Iris pigment epithelial cell (primary cell): ENCODE measurements at places on chromosomes 3 and 15.

GRCh38 chr3:170100944-170101343 is 63.1 kb downstream of the GPR160 start:
- DNase-seq: no peak

- DNase-seq: peak; percentile 71
Measured at GRCh38 chr3:177294221-177294620, 96.9 kb upstream of the TBL1XR1 start.

GRCh38 chr3:155321418-155321817 is 27.9 kb upstream of the STRIT1 start:
- DNase-seq: no peak

- DNase-seq: no peak
Measured at GRCh38 chr15:62209821-62210220, 44.7 kb upstream of the C2CD4B start.

DNA sequence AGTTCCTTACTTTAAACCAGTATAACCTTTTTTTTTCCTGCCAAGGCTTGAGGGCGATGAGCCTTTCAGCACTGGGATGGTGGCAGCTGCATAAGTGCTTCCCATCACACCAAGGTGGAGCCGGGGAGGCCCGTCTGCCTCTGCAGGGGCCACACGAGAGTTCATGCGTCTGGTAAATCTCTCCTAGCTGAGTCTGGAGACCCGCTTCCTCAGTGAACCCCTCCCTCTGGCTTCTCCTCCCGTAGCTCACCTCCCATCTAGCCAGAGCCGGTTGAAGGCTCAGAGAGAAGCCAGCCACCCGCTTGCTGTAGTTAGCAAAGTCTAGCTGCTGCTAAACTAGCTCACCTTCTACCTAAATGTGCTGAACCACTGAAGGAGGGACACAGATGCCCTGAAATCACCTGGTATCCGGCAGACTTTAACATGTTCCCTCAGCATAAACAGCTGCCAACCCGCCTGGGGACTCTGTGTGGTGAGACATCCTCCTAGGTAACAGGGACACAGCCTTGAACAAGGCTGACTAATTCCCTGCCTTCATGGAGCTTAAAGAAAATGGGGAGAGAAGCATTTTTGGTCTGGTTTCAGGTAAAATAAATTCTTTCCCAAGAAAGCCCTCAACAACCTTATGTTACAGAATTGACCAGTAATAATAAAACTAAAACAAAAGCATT is 42.9 kb downstream of the RLBP1 start:
- no peak for DNase-seq

DNA sequence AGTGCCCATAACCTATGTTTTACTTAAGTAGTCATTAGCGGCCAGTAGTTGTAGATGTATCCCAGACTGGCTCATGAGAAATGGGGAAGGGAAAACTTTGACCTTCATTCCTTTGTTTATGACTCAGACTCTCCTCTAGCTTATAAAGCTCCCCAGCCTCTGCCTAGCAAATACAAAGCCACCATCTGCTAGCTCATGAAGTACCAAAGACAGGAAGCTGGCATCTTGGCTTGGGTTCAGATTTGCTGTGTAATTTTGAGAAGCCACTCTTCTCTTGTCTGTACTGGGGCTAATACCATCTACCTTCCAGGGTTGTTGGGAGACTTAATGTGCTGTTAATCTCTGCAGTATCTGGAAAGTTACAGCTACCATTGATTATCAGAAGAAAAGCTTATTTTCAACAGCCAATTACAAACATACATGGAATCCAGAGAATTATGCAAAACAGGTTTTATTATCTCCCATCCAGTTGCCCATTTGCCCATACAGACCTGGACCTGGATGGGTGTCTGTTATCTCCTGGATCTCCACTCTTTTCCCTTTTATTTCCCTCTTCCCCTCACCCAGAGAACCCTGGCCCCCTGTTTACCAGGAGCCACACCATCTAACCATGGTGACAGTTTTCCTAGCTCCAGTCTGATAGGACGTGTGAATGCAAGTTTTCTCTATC is 153.8 kb downstream of the SEMA6D start:
- DNase-seq: peak; percentile 55

DNA sequence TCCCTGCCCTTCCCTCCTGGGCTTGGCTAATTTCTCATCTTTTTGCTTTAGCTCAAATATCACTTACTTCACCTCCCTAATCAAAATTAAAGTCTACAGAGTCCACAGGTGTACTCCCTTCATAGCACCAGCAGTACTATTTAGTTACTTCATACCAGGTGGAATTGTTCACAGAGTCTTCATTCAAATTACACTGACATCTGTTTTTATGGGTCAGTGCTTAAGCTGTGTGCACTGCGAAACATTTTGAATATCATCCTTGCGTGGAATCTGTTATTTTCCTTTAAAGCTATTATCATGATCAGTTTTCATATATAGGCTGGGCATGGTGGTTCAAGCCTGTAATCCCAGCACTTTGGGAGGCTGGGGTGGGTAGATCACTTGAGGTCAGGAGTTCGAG is 2.7 kb upstream of the SERF2 start:
- DNase-seq: no peak

DNA sequence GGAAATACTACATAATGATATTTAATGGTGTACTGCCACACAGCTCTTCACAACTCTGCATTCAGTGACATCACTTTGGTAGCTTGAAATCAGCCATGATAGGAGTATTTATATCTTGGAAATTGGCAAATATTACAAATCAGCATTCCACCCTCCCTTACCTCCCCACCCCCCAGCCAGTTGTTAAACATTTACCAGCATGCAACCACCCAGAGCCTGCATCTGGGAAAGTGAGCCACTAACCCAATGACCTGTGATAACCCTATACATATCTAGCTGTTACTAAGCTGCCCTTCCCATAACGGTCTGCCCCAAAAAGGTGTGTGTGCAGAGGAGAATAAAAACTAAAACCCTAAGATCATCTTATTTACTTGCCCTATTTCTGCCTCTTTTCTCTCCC is 44.6 kb upstream of the SATB1 start:
- no peak for DNase-seq

- no peak for DNase-seq
Measured at GRCh38 chr3:7461202-7461825, 600.4 kb downstream of the GRM7 start.

GRCh38 chr3:38731522-38731921 is 82.0 kb upstream of the SCN5A start:
- DNase-seq: peak; percentile 36

DNA sequence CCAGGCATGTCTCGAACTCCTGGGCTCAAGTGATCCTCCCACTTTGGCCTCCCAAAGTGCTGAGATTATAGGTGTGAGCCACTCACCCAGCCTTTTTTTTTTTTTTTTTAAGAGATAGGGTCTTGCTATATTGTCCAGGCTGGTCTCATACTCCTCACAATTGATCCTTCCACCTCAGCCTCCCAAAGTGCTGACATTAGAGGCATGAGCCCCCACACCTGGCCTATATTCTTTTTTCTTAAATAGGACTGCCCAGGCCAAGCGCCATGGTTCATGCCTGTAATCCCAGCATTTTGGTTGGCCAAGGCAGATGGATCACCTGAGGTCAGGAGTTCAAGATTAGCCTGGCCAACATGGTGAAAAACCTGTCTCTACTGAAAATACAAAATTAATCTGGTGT is 12.5 kb downstream of the NR1I2 start:
- no peak for DNase-seq

DNA sequence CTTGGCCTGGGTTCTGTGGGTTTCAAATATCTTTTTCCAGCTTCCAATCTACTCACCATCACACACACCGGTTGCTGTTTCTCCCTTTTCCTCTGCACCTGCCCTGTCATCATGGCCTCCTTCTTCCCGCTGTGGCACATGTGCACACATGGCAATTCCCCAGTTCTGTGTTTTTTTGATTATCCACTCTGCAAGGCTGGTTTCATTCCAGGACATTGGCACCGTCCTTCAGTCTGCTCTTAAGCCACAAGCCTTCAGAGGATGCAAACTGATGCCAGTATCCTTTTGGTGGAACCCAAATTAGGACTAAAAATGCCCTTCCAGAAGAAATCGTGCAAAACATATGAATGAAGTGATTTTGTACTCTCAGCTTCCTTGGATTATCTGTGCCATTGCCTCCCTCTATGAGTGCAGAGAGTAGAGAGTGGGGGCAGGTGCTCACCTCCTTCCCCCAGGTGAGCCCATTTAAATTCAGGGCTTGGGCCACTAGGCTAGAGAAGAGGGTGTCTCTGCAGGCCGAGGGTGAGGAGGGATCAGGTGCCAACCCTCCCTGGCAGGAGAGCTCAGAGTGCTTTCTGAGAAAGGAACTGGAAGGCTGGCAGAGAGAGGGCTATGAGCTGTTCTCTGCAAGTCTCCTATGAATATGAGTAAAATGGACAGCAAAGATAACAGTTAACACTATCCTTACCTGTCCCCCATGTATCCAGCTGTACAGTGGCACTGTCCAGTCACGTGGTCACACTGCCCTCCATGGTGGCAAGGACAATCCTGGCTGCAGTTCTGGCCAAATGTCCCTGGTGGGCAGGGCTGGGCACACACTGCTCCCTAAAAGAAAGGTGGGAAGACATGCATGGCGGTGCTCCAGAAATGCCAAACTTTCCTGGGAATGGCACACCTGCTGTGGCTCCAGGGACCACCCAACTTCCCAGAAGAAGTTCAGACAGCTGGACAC is 100.8 kb downstream of the RAB11A start:
- no peak for DNase-seq

DNA sequence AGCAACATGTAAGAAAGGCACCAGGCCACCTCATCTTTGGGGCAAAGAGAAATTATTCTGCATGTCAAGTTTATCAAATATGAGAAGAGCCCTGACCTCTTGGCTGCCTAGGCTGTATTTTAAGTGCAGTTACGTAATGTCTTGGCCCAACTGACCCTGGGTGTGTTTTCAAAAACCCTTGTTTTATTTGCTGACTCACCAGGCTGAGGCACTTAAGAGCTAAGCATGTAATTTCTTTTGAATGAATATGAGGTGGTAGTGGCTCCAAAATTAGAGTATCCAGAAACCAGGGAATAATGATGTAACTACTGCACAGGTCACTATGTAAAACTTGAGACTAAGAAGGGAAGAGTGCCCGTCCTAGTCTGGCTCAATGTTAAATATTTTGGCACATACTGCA is 24.3 kb downstream of the PGPEP1L start:
- DNase-seq: peak; percentile 89

- DNase-seq: no peak
Measured at GRCh38 chr15:94951538-94951937, 720.2 kb downstream of the MCTP2 start.

DNA sequence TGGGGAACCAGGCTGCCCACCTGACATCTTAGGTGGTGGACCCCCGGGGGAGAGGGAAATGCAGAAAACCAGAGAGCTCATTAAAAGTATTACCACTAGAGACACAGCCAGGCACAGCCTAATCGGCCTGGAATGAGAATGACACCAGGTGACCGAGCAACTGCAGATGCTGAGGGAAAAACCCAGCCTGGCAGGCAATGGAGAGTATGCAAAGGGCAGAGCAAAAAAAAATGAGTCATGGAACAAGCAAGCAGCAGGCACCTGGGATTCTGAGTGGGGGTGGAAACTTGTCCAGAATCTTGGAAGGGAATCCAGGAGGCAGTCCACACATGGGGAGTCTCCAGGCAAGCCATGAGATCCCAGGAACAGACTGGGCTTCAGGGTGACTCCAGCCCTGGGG is 183.7 kb upstream of the LRRN1 start:
- peak; percentile 10 for DNase-seq

- DNase-seq: peak; percentile 60
Measured at GRCh38 chr15:41801850-41802455, 25.9 kb upstream of the JMJD7 start.

GRCh38 chr3:9091486-9092235 is 128.4 kb upstream of the RAD18 start:
- DNase-seq: no peak

DNA sequence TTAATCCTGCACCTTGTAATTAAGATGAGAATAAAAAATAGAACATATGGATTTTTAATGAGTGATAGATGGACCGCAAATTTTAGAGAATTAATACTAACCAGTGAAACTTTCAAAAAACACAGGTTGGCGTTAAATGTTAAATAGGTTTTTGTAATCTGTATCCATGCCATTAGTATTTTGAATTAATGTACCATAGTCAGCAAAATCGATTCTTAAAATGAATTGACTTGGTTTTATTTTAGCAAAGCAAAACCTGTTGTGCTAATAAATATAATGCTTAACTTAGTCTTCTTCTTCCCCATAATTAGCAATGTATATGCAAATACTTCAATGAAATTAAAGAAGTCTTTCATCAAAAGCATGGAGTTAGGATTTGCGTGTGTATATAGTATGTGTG is 63.1 kb downstream of the EPHA6 start:
- DNase-seq: no peak

- no peak for DNase-seq
Measured at GRCh38 chr3:67655364-67656121, 1.1 kb upstream of the SUCLG2 start.

GRCh38 chr3:145865399-145866018 is 295.5 kb downstream of the PLOD2 start:
- DNase-seq: no peak

DNA sequence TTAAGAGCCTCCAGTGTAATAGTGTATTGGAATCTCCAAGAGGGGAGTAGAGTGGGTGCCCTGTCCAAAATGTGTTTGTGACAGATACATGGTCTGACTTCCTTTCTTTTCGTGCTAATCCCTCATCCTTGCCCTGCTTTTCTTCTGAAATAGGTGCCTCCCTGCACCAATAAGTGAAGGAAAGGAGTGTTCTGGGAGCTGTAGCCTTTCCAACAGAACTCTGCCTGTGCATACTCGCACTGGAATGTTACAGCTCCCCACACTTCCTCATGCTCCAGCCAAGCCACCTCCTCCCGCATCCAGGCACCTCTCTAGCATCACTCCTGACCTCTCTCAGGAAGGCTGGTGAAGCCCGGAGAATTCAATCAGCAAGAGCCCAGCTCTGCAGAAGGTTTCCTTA is 478.0 kb downstream of the GABRG3 start:
- DNase-seq: no peak

GRCh38 chr15:58568157-58568571 is 136.4 kb downstream of the LIPC start:
- DNase-seq: no peak

DNA sequence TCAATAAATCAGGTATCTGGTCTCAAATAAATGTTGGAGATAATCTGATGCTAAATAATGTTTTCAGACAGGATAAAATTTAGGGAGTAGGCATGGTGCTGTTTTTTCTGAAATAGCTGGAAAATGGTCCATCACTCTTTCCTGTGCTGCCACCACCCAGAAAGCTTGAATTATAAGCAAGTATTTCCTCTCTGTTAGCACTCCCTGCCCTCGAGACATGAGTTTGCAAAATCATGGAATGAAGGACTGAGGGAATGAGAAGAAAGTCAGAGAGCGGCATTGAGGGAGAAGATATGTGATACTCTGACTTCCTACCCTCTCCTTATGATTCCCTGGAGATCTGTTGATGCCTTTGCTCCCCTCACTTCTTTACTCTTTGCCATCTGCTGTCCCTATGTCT is 1095.7 kb downstream of the IGSF11 start:
- DNase-seq: no peak

- DNase-seq: peak; percentile 83
Measured at GRCh38 chr15:101266034-101266433, 11.3 kb downstream of the SELENOS start.

DNA sequence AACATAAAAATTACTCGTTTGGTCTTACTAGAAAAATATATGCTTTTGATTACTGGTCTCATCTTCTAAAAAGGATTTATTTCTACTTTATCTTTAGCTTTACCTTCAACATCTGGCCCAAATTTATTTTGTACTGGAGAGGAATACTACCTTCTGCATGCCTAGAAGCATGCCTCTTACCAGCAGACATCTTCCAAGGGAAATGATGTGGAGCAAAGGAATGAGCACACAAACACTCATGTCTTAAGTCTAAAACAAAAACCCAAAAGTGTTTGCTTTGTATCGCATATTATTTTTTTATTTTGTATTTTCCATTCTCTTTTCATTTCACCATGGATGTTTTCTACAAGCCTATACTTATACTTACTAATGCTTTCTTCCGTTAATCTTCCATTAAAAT is 304.6 kb upstream of the KCNMB2 start:
- peak; percentile 48 for DNase-seq
